ENCODE measurements at places on chromosomes 5 and 9.

DNA sequence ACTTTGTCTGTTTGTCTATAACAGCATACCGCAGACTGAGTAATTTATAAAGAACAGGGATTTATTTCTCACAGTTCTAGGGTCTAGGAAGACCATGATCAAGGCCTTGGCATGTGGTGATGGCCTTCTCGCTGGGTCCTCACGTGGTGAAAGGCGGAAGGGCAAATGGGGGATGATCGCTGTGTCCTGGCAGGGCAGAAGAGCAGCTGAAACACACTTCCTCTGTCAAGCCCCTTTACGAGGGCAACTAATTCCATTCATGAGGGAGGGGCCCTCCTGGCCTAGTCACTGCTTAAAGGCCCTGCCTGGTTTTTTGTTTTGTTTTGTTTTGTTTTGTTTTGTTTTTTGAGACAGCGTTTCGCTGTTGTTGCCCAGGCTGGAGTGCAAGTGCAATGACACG, 41.9 kb upstream of the UBTD2 start:
- DNase-seq: no peak

GRCh38 chr9:87334366-87334765, 163.3 kb upstream of the DAPK1 start:
- no peak for DNase-seq

DNA sequence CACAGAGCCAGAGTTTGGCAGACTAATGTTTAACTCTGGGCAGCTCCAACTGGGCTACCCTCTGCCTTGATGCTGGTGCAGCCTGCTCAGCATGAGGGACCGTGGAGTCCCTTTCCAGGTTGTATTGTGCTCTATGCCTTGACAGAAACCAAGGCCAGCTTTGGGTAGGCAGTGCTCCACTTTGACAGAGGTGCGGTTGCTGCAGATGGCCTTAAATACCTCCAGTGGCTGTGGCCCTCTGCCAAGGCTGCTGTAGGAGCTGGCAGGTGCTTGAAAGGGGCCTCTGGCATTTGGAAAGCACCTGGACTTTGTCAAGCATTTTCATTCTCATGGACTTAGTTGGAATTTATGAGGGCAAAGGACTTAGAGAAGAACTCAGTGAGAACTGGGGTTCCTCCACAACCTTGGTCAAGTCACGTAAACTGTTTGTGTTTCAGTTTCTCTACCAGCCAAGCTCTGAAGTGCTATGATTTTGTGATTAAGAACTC, 249.7 kb upstream of the ZNF462 start:
- DNase-seq: no peak

- DNase-seq: no peak
Measured at GRCh38 chr9:34169125-34169524, 9.7 kb upstream of the UBAP1 start.

GRCh38 chr5:7321724-7322123, 74.2 kb upstream of the ADCY2 start:
- no peak for DNase-seq

GRCh38 chr9:36163786-36164170, 5.4 kb upstream of the CCIN start:
- no peak for DNase-seq

- no peak for DNase-seq
Measured at GRCh38 chr9:127897193-127897692, 2.2 kb downstream of the ST6GALNAC6 start.

DNA sequence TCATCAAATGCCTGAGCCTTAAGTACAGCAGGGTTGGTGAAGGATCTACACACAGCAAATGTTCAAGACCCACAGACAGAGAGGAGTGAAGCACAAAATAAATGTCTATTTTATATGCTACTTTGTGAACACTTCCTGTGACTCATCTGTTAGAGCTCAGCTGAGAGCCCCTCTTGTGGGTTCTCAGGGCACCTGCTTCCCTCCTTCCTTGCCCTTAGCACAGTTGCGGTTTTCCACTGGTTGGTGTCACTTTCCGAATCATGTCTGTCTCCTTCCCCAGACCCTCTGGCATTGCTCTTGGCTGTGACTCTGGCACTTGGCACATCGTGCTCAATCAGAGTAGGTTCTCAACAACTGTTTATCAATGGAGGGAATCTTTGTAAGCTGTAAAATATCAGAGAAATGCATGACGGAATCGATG, 128.5 kb upstream of the STC2 start:
- no peak for DNase-seq

DNA sequence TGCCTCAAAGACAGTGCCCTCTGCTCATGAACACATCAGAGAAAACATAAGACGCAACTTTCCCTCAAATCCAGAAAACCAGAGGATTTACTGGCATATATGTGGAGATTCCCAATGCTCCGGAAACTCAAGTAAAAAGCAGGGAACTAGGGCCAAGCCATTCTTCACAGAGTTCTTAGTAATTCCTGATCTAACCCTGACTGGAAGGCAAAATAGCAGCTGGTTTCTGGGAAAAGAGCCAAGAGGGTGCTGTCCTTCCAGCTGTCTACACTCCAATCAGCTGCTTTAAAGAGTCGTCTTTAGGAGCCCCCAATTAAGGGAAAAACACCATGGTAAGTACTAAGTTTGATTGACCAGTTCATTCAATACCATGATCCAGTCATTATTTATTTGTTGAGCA, 49.6 kb downstream of the GNA14 start:
- DNase-seq: no peak

DNA sequence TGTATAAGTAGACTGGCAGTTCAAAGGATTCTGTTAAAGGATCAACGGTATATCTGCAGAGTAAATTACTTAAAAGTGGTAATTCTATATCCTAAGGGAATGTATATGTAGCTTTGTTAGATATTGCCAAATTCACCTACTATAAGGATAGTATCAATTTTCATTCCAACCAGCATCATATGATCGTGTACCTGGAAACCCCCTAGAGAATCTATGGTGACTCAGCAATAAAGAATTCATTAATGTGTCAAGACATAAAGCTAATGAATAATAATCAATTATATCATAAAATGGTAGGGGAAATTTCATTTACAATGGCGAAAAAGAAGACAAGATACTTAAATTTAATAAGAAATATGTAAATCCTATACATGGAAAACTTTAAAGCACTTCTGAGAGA, 234.1 kb upstream of the ACTBL2 start:
- DNase-seq: no peak

DNA sequence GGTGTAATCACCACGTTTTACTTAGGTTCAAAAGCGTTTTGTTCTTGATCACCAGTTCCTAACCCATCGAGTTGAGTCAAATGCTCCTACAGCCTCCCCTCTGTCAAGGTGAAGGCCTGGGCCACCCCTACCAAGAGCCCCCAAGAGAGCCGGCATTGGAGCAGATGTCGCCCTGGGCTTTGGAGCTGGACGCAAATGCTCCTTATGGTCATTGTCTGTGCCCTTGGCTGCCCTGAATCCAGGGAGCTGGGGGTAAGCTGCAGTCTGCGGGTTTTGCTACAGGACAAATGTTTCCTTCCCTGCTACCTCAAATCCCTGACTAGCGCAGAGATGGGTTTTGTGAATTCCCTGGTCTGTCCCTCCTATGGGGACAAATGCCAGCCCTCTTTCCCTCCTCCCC, 4.9 kb downstream of the RNF183 start:
- no peak for DNase-seq

- no peak for DNase-seq
Measured at GRCh38 chr5:133848341-133848811, 120.0 kb downstream of the C5orf15 start.

DNA sequence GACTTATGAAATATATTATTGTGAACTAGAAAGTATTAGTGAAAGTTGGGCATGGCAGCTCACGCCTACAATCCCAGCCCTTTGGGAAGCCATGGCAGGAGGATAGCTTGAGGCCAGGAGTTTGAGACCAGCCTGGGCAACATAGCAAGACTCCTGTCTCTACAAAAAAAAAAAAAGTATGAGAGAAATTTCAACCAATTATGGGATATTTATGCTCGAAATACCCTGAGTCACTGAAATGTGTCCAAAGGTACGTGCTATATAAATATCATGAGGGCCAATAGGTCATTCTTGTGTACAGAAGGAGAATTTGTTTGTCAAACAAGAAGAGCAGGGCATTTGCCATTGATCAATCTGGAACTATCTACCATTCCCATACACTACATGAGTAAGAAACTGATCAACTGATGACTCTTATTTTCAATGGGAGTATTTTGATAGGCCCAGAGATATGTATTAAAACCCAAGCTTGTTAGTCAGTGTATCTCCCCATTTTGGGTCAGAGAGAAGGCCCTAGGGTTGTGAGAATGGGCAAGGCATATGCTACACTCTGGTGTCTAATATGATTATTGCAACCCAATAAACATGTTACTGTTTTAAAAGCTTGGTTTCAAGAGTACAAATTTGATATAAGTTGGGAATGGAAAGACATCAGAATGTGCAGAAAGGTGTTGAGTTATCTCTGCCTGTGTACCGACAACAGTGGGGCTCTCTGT, 21.7 kb upstream of the HOMER1 start:
- DNase-seq: no peak

DNA sequence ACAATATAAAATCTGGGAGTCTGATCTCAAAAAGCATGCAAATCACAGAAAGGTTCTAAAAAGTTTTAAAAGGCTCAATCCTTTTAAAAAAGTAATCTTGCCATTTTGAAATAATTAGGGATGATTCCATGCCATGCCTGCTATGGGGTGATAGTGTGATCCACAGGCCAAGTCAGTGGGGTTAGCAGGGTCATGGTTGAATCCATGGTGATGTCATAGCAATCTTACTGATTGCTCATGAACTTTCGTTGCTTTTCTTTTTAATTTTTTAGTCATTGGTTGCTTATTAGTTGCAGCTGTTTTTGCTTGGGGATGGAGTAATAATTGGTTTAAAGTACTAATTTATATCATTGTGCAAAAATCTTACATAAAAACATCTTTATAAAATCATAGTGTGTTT, 485.0 kb downstream of the ENC1 start:
- DNase-seq: no peak

- DNase-seq: no peak
Measured at GRCh38 chr9:117101008-117101407, 313.8 kb downstream of the ASTN2 start.

GRCh38 chr9:129239946-129240490, 62.0 kb upstream of the IER5L start:
- DNase-seq: no peak

GRCh38 chr5:168366116-168366515, 74.7 kb downstream of the WWC1 start:
- no peak for DNase-seq

DNA sequence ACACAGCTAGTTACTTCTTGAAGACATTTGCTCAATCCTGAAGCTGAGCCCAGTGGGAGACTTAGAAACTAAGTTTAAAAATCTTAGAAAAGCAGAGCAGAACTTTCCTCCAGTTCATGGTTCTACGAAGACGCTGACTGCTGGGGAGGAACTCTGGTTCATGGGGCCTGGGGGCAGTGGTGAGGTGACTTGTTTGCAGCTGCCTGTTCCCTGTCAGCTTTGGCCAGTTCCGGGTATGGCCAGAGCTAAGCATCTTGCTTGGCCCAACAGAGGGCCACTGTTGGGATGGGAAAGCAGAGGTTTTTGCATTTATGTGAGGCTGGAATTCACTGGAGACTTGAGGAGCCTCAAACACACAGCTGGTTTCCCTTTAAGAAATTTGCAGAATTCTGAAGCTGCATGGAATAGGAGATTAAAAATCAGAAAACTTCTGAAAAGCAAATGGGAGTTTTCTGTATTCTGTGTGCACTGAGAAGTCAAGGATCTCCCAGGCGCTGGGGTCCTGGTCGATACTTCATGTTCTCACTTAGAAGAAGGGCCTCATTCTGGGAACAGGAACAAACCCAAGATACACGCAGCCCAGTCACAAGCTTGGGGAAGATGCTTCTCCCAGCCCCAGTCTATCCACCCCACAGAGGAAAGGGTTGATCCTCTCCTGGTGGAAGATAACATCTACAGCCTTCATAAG, 10.6 kb upstream of the HMHB1 start:
- no peak for DNase-seq

- no peak for DNase-seq
Measured at GRCh38 chr5:84285641-84286637, 98.7 kb downstream of the EDIL3 start.

- no peak for DNase-seq
Measured at GRCh38 chr5:34913072-34913471, 2.2 kb downstream of the RAD1 start.

DNA sequence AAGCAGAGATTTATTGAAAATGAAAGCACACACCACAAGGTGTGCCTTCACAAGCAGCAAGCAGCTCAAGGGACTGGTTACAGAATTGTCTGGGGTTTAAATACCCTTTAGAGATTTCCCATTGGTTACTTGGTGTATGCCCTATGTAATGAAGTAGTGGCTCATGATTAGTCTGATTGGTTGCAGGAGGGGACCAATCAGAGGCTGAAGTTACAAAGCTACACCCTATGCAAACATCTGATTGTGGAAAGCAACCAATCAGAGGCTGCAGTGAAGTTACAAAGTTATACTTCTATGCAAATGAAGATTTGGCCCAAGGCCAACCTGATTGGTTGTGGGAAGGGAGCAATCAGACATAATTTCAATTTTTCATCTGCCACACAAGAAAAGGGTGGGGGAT, 119.9 kb downstream of the C9orf152 start:
- no peak for DNase-seq

DNA sequence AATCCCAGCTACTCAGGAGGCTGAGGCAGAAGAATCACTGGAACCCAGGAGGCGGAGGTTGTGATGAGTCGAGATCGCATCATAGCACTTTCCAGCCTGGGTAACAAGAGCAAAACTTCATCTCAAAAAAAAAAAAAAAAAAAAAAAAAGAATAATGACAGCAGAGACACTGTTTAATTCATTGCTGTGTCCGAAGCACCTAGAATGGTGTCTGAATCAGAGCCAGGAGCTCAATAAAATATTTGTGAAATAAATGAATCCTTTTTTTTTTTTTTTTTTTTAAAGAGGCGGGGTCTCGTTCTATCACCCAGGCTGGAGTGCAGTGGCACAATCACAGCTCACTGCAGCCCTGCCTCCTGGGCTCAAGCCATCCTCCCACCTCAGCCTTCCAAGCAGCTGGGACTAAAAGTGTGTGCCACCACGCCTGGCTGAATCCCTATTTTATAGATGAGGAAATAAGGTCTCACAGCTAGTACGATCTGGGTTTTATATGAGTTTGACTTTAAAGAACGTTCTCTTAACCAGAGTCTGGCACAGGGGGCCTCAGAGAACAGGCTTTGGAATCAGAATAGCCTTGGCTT, 47.8 kb downstream of the THOC3 start:
- no peak for DNase-seq

GRCh38 chr5:142861011-142861410, 90.8 kb downstream of the ARHGAP26 start:
- DNase-seq: no peak

GRCh38 chr5:132437604-132438266, 52.8 kb downstream of the IRF1 start:
- DNase-seq: no peak

- no peak for DNase-seq
Measured at GRCh38 chr5:38913714-38914113, 67.9 kb downstream of the OSMR start.

DNA sequence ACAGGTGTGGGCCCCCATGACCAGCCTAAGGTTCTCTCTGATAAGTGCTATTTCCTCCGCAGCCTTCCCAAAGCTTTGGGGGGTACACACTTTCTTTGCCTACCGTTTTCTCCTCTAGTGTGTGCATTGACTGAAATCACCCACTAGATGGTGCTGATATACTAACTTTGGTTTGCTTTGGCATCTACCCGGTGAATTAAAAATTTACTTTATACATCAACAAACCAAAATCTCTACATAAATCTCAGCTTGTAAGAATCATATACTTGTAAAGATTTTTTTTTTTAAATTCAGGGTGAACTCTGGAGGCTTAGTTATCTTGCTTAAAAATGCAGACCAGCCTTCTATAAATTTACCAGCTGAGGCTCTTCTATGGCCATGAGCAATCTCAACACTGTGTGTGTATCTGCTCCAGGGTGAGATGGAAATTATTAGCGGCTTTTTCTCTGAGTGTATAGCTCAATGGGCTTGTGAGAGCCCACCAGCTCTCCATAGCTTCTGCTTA, 475.7 kb upstream of the TNC start:
- no peak for DNase-seq

Measured in activated B cell treated with CpG ODN at 0.5 μM for 24 hours (primary cell).